ENCODE measurements at places on chromosomes 3 and 15.

DNA sequence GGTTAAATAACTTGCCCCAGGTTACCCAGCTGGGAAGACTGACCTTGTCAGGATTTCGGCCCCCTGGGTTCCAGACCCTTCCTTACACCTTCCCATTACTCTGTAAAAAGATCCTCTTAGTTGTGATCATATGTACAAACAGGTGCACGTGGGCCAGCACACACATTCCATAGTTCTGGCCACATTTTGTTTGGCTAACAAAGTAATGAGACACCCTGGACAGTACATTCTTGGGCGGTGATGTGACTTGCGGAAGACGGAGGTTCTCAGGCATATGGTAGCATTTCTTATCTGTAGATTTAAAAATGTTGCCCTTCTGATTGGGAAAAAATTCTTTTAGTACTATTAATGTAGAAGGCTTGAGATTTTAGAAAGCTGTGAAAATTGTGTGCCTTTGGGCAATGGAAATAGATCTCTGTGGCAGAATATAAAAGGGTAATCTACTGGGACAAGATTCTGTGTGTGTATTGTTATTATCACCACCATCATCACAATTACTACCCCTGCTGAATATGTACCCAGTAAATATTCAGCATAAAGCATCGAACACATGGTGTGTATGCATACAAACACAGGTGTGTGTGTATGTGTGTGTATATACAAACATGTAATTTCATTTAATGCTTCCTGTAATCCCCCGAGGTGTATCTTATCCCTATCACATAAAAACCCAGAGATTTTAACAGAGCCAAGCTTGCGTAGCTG, 205.4 kb upstream of the UBE2E1 start:
- DNase-seq = no peak

- no peak for DNase-seq
Observed at GRCh38 chr15:29003191-29003839, 117.5 kb downstream of the APBA2 start.

GRCh38 chr3:51703068-51703760, 3.7 kb upstream of the GRM2 start:
- no peak for DNase-seq

- DNase-seq = no peak
Observed at GRCh38 chr3:69540706-69541581, 155.1 kb upstream of the FRMD4B start.

GRCh38 chr3:16888785-16889607, 4.2 kb downstream of the PLCL2 start:
- no peak for DNase-seq

DNA sequence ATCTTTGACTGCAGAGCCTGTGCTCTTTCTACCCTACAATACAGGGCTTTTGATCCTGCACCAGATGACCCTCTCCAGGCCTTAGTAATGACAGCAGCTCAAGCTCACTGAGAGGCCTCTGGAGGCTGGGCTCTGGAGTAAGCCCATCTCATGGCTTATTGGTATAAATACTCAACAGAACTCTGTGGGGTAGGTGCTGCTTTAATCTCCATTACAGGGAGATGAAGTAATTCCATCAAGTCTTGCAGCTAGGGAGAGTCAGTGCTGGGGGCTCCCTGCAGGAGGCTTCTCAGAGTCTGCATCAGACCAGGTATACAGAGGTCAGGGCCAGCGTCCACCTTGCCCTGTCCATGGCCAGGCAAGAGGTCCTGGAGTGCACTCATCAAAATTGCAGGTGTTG, 89.2 kb upstream of the SLC6A11 start:
- DNase-seq = no peak

Data from stimulated activated naive B cell treated with anti-CD40 and anti-IgM and Interleukin-4, amounts not matched to agents 10 μg/mL and 1 μg/mL and 100 μg/mL, for 72 hours (primary cell).